ENCODE measurements at places on chromosomes 1 and 21.

GRCh38 chr1:23529146-23530086 lies 1.6 kb downstream of the E2F2 start:
- no peak for DNase-seq

- DNase-seq: no peak
Observed at GRCh38 chr1:151058692-151059091, 730 bp downstream of the CDC42SE1 start.

DNA sequence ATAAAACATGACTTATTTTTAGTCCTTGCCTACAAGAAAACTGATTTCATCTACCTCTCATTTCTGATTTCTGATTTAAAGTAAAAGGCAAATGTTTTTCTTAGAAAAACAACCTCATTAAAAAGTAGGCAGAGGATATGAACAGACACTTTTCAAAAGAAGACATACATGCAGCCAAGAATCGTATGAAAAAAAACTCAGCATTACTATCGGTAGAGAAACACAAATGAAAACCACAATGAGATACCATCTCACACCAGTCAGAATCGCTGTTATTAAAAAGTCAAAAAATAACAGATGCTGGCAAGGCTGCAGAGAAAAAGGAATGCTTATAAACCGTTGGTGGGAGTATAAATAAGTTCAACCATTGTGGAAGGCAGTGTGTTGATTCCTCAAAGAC lies 16.2 kb downstream of the ODR4 start:
- no peak for DNase-seq

DNA sequence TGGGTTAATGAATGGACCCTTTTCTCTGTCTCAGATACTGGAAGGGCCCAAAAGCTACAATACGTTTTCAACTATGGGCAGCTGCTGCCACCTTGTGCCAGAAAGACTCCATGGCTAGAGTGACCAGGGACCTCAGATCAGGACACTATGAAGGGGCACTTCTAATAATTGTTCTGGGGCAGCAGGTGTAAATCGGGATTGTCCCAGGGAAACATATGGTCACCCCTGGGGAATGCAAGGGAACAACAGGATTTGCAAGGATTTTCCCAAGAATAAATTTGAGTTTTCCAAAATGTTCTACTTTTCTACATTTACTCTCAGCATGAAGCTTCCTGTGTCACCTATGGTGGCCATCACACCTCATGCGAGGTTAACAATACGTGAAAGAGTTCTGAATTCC lies 12.0 kb upstream of the FCAMR start:
- no peak for DNase-seq

DNA sequence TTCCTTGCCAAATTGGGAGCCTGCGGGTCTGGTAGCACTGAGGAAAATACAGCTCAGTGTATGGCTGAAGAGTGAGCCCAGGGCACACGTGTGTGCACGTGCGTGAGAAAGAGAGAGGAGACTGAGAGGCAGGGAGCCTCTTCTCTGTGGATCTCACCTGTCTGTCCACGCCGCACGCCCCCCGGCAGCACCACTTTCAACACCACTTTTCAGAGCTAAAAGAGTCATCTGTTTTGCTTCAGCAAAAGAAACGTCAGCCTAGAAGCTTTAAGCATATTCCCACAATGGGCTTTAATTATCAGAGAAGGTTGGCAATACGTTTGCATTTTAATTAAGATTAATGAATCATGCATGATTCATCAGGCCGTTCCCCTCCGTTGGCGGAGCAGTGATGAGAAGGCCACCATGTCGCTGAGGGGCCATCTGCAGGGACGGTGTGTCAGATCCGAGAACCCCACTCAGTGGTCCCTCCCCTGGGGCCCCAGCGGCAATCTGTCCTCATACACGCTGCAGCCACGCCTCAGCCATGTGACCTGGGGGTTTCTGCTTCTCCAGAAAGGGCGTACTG lies 56.8 kb downstream of the SIK1 start:
- no peak for DNase-seq

DNA sequence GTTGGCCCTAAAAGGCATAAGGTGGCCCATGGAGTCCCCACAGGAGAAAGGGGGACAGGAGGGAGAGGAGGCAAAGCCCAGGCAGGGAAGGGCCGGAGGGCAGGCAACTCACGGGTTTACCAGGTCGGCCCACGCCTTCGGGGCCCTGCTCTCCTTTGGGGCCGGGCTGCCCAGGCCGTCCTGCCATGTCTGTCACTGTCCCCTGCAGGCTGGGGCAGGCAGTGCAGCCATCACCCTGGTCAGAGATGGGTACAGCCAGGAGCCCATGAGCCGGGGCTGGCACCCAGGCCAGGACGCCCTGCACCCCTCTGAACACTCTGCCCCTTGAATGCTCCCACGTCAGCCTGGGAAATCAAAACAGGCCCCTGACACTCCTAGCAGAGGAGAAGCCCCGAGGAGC lies 19.8 kb downstream of the COL16A1 start:
- DNase-seq: no peak

DNA sequence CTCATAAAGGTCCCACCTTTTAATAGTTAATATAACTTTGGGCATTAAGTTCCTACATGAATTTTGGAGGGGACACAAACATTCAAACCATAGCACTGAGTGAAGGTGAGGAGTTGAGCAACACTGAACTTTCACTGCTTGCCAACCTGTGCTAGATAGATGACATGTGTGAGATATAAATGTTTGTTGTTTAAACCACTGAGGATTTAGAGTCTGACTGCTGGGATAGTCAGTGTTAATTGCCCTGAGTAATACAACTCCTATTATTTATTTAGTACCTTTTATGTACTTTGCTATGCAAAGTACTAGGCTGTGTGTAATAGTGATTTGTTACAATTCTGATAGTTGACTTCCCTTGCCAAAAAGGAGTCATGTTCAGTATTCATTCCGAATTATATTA lies 32.4 kb upstream of the SLC16A1 start:
- no peak for DNase-seq

- no peak for DNase-seq
Observed at GRCh38 chr1:171421413-171422020, 63.8 kb upstream of the PRRC2C start.

DNA sequence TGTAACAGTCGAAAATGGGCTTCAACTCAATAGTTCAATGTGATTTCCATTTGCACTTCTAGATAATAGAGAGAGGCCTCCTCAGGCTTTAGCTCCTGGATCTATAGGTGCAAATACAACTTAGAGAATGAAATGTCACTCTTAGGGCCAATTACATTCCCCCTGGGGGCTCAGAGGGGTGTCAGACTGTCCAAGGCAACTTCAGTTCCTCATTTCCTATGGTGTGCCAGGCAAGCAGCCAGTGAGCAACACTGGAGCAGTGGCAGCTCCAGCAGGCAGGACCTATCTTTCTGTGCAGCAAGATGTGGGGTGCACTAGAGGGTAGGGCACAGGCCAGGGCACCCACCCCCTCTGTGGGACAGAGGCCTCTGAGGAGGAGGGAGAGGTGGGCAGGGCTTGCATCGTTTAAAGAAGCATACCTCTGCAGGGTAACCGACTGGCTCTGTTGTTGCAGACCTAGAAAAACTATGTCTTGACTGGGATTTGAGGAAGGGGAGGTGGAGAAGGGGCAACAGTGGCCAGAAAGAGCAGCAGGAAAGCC lies 97.3 kb downstream of the SUSD4 start:
- no peak for DNase-seq

DNA sequence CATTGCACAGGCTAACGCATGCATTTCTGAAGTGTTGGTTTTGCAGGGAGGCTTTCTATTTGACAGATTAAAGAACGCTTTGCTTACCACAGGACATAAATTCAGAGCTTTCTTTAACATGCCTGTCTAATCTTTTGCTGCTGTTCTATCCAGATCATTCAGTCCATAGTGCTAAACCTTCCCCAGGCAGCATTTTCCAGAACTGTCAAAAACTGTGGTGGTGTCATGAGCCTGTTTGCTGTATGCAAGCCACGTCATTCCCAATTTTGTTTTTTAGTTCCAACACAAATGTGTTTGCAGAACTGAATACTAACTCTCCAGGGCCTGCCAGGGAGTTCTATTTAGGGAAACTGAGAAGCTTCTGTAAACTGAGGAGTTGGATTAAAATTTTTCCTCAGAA lies 390.5 kb upstream of the LYPLAL1 start:
- DNase-seq: no peak

GRCh38 chr1:63968663-63969440 lies 195.0 kb downstream of the ROR1 start:
- DNase-seq: no peak

DNA sequence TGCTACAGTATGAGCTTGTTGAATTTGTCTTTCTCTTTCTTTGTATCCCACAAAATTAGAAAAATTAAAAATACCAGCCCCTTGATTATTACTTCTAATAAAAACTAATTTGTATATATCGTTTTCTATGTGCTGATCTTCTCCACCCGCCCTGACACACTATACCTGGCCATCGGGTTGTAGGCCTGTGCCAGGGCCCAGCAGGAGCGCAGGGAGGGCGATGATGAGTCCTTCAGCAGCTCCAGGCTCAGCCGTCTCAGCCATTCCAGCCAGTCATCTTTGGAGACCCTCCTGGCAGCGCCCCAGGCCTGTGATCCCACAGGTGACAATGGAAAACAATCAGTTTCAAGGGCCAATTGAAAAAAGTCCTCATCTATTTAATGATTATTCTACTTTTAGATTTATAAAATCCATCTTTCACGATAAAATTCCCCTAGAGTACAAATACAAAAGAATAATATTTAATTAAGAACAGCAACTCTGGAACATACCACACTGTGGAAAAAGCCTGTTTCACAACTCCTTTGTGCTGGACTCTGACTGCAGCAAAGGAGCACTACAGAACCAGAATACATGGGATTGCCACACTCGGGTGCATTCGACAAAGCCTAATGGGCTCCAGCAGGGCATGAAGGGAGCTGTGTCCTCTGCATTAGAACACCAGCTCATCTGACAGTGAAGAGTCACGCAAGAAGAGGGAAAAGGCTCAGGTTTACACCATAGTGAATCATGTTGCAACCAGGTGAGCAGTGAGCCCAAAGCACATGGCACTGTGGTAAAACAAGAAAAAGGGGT lies 15.4 kb downstream of the ANGPTL7 start:
- no peak for DNase-seq

DNA sequence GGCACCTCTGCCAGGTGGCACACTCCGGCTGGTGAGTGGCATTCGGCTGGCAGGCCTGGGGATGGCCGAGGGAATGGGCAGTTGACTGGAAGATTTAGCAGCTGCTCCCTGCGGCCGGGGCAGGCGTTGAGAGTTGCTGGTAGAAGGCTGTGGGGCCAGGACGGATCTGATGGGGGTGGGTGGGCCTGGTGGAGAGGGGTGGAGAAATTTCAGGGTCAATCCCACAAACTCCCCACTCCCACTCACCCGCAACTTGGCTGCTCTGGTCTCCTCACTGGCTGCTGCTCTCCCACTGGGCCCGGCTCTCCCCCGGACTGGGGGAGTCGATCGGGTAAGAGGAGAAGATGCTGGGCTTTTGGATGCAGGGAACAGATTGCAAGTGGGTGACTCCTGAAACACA lies 2.1 kb downstream of the PSRC1 start:
- DNase-seq: no peak

GRCh38 chr1:238962941-238963340 lies 423.4 kb upstream of the CHRM3 start:
- no peak for DNase-seq

DNA sequence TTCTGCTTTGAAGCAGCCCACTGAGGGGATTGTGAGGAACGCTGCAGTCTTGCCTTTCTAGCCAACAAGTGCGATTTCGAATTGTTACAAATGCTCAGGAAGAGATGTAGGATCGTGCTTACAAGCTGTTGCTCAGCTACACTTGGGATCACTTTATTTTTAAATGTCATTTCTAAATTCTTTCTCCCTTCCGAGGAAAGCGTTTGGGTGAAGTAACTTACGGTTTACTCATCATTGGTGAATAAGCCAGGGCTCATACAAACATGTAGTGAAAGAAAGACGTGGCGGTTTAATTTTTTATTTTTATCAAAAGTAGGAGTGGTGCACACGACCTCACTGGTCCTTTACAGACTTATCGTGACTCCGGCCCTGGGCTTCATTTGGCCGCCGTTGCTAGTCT lies 386.6 kb downstream of the KIF26B start:
- DNase-seq: no peak

- DNase-seq: no peak
Observed at GRCh38 chr1:17904290-17904689, 149.2 kb downstream of the ACTL8 start.

DNA sequence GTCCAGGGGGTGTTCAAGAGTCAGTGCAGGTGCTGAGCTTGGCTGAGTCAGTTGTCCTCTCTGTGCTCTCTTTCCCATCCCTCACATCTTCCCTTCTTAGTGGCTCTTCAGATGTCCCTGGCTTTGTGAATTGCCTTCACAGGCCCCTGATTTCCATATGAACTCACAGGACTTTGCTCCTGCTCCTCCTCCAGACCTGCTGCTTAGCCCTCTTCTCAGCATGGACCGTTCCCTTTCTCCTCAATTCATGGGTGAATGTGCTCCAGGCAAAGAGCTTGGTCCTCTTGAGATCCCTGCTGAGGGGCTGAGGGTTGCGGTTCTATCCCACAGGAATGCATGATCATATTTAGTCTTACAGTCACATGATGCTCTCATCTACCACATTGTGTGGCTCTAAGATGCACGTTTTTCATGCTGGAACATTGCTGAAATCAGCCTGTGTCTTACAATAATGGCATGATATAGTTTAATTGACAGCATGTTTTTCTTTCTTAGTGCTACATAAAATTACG lies 30.5 kb downstream of the CACNA1E start:
- no peak for DNase-seq

- no peak for DNase-seq
Observed at GRCh38 chr1:16147156-16147926, 8.5 kb downstream of the EPHA2 start.
